ENCODE measurements at places on chromosomes 16 and 17.
A peak's percentile ranks its signal among the peaks of the same experiment; 100 is the strongest.

DNA sequence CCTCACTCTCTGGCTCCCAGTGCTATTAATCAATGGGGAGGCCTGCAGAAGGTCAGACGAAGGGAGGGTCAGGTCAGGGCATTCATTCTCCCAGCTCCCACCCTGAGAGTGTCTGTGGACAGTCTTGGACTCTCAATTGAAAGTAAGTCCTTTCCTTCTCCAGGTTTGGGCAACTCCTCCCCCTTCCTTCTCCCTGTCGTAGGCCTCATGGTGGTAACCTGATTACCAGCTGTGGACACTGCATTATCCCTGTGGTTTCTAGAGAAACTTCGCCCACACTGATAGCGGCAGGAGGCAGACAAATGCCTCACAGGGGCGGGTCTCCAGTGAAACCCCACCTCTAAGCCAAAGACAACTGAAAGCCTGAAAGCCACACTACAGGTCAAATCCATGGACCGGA is 57.7 kb upstream of the SLC25A19 start:
- DNase-seq: no peak

DNA sequence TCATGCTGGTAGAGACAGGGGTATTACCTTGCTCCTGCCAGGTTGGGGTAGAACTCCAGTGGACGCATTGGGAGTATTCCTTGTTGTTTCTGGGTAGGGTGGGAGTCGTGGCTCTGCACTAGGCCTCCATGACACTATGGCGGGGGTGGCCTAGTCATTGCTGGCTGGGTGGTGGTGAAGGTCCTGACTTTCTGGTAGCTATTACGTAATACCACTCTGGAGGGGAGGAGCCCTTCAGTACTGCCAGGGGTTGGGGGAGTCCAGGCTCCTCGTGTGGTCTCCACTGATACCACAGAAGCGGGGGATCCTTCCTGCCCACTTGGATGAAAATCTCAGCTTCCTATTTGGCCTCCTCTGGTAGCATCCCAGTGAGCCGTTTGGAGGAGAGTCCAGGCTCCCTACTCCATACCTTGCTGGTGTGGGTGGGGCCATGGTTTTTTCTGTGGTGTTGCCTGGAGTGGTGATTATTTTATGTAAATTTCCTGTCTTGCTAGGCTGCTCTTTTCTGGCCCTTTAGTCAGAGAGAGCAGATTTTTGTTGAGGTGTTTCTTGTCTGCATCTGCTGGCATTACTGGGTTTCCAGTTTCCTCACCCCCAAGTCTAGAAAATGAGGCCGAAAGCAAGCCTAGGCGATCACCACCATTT is 65.8 kb upstream of the GNG13 start:
- DNase-seq: no peak

DNA sequence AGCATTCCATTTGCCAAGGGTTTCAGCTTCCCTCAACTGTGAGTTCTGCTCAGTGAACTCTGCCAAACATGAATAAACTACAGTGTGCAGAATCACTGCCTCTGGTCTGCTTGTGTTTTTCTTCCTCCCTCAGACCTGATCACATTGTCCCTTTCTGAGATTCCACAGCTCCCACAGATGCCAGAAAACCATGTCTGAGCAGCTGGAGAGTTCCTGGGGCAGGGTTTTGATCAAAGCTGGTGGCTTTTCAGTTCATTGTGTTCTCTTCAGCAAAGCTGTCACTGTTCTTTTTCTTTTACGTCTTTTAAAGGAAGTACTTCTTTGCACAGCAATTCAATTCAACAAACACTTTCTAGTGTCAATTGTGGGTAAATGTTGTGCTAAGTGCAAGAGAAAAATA is 555.8 kb downstream of the RBFOX1 start:
- no peak for DNase-seq

- no peak for DNase-seq
Observed at GRCh38 chr16:84531671-84532111, 27.2 kb upstream of the MEAK7 start.

DNA sequence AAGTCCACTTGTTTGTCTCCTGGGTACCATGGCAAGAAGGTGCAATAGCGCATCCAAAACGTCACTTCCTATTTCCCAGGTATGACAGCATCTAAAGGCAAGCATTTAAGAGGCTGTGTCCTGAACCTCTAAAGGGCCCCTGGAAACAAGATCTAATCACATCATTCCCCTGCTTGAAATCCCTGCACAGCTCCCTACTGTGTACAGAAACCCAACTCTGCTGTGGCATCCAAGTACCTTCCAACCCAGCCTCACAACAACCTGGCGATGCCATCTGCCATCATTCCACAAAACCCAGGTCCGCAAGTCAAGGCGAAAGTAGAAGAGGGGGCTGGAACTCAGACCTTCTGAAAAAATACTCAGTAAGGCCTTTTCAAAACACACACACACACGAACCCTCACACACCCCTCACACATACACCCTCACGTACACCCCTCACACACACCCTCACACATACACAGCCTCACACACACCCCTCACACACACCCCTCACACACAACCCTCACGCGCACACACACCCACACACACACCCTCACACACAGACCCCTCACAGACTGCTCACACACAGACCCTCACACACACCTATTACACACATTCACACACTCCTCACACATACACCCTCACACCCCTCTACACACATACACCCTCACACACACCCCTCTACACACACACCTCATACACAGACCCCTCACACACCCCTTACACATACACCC is 24.5 kb downstream of the C17orf67 start:
- no peak for DNase-seq

GRCh38 chr16:82603784-82604411 is 22.9 kb upstream of the CDH13 start:
- DNase-seq: peak; percentile 3

- no peak for DNase-seq
Observed at GRCh38 chr16:89507214-89507833, 879 bp upstream of the SPG7 start.

GRCh38 chr17:46171939-46172338 is 21.3 kb downstream of the KANSL1 start:
- peak; percentile 73 for DNase-seq

GRCh38 chr16:88982286-88983084 is 5.5 kb upstream of the CBFA2T3 start:
- no peak for DNase-seq

DNA sequence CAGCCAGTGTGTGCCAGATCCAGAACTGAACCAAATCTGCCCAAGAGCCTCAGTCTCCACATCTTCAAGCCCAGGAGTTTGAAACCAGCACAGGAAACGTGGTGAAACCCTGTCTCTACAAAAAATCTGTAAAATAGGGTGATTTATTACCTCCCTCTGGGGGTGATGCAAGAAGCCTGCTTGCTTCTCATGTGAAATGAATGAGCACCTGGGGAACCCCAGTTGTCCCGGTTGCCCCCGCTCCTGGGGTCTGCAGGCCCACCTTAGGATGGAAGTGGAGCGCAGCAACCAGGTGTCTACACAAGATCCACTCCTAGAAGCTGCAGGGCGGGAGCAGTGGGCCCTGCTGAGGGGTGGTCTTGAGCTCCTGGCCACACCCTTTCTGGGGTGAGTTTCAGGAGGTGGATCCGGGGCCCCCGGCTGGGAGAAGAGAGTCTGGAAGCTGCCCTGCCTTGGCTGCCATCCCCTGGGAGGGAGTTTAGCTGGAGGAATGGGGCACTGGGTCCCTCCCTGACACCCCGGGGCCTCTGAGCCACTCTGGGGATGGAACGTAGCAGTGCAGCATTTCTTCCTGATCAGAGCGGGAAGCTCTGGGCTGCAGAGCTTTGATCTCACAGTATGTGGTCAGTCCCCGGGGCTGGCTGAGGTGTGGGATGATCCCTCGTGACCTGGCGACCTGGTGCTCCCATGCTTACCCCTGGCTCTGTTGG is 117.8 kb downstream of the RAB11FIP4 start:
- DNase-seq: peak; percentile 42

- no peak for DNase-seq
Observed at GRCh38 chr16:642189-643049, 791 bp downstream of the MCRIP2 start.

DNA sequence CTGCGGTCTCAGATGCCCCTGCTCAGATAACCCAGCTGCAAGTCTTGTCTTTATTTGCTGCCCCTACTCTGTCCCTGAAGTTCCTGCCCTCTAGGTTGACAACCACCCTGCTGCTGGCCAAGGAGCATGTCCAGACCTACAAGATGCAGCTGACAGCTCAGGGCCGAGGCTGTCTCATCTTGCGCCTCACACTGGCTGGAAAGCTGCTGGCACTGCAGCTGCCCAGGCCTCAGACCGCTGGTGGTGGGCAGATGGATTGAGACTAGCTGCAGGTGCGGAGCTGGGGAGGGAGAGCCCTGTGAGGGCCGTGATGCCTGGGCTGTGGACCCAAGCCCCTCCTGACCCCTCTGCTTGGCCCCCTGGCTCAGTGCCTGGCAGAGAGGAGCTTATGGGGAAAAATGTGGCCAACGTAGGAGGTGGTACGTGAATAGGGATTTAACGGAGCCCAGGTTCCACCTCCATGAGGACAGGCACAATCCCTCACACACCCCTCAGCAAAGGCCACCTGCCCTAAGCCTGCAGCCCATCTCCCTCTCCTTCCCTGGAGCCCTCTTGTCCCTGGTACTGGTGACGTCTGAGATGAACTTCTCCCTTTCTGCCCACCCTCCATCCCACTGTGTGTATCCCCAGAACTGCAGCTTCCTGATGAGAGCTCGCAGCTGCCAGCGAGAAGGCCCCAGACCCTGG is 8.3 kb upstream of the GALK1 start:
- DNase-seq: no peak

DNA sequence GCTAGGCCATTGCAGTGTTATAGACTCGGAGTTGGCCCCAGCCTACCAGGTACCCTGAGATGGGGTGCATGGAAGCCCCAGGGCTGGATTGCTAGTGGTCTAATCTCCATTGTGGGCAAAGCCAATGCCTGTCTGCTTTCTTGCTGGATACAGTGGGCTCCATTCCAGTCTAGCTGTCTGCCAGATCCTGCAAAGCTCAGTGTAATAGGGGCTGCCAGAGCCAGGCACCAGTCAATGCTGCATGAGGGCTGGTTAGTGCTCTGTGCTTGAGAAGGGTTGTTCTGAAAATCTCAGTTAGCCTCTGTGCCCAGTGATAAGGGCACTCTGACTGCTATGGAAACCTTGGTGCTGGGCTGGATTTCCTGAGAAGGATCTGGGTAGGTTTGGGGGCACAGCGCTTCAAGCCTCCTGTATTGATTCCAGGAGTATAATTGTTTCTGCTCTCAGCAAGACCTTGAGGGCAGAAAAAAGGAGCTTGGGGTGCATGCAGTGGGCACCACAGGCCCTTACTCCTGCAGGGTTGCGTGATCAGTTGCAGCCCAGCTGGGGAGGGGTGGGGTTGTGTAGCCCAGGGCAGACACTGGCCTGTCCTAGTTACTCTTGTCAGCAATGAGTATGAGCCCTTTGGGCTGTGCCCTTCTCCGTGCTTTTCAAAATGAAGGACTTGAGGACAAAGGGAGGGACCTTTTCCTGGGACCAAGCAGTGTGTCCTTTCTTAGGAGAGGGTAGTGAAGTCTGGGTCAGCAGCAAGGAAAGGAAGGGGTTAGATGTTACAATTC is 19.0 kb downstream of the SMPD3 start:
- DNase-seq: no peak

DNA sequence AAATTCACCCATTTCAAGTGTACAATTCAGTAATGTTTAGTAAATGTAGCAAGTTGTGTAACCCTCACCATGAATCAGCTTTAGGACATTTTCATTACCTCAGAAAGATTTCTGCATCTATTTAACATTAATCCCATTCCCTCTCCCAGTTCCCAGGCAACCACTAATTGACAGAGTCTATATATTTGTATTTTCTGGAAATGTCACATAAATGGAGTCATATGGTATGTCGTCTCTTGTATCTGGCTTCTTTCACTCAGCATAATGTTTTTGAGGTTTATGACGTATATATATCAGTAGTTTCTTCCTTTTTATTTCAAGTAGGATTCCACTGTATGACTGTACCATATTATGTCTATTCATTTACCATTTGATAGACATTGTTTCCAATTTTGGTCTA is 199.8 kb downstream of the CYB561 start:
- DNase-seq: no peak

DNA sequence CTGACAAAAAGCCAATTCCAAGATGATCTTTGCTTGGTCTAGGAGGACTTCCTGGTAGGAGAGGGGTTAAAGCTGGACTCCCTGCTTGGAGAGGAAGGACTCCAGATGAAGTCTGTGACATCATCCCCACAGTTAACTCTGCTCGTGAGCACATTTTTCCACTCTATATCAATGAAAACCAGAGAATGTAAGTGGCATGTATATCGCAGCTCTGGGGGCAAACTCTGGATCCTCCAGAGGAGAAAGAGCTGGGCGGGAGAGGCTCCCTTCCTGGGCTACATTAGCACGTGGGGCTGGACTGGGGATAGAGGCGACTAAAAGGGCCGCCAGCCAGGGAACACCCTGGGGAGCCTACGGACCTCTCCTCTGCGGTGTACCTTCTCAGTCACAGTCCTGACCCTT is 34.1 kb downstream of the HIC1 start:
- no peak for DNase-seq

GRCh38 chr16:89266521-89267134 is 49.1 kb downstream of the ZNF778 start:
- DNase-seq: no peak

DNA sequence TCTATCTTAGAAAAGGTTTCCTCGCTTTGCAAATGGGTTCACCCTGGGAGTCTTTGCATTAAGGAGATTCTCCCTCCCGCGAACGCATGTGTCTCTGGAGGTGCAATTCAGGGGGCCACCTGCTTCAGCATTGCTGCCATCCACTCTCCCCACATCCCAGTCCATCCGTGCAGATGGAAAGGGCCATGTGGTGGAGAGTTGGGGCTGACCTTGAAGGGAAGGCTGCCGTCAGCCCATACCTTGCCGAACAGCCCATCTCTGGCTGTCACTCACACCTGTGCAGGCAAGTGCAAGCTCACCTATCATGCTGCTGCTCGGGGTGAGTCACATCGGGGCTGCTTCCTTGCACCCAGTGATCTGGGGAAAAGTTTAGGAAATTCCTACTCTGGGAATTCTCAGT is 106.1 kb downstream of the ZNF423 start:
- DNase-seq: no peak

GRCh38 chr17:2755891-2756724 is 6.7 kb upstream of the CCDC92B start:
- no peak for DNase-seq

DNA sequence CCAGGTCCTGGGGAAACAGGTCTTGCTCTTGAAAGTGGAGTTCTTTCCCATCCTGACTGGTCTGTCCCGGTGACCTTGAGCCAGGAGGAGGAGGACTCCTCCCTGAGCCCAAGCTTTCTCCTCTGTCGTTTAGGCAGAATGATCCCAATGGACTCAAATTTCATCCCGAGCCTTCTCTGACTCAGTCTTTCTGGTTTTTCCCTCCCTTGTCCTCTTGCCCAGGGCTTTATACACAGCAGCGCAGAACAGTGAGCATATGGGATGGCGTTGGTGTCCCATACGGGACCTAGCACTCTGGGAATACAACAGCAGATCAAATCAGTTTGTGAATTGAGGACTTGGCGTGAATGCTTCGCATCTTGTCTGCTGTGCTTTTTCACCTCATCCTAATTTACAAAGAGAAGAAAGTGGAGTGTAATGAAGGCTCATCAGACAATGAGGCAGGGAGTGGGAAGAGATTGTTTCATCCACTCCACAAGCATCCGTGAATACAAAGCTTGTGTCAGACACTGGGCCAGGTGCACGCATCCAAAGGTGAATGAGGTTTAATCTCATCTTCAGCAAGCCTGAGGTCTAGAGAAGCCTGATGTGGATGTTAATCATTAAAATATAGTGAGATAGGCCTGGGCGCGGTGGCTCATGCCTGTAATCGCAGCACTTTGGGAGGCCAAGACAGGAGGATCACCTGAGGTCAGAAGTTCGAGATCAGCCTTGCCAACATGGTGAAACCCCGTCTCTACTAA is 1.1 kb upstream of the XYLT1 start:
- no peak for DNase-seq

- peak; percentile 39 for DNase-seq
Observed at GRCh38 chr16:11783319-11784037, 13.6 kb downstream of the ZC3H7A start.
